ENCODE measurements at places on chromosomes 4 and X.
A peak's percentile ranks its signal among the peaks of the same experiment; 100 is the strongest.

DNA sequence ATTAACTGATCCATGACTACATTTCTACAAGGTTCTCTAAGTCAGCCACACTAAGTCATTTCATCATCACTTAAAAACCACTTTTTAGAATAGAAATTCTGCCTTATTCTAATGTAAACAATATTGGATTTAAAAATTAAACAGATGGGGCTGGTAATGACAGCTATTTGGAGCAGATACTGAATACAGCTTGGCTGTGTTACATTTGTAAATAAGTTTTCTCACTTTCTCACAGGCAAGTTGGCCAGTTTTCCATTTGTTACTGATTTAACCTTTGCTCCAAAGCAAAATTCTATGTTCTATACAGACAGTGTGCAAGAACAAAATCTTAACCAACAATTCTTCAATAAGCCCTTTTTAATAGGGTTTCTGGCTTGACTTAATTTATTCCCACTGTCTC lies 370.7 kb downstream of the GRIA2 start:
- no peak for DNase-seq

DNA sequence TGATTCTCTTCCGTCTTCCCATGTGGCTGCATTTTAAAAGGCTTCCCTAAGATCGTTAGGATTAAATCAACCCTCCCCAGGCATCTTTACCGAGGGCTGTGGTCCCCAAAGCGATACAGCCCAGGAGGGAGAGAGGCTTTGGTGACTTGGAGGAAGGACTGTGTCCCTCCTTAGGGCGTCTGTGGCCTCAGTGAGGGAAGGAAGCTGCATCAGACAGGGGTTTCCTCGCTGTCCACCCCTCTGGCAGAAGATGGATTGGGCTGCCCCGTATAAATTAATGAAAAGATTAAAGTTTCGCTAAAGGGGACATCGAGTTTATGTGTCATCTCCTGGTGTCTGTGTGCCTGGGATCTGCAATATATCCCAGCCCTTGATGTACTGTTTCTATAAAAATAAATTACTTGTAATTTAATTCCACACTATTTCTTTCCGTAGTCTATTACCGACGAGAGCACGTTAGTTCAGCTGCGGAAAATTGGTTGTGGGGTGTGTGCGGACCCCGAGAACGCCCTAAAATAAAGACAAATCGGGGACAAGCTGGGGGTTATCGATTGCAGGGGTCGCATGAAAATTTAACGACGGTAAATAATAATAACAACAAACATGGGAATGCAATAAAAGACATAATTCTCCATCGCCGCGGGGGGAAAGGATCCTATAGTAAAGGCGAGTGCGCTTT lies 6.5 kb downstream of the SHOX start:
- peak; percentile 18 for DNase-seq

DNA sequence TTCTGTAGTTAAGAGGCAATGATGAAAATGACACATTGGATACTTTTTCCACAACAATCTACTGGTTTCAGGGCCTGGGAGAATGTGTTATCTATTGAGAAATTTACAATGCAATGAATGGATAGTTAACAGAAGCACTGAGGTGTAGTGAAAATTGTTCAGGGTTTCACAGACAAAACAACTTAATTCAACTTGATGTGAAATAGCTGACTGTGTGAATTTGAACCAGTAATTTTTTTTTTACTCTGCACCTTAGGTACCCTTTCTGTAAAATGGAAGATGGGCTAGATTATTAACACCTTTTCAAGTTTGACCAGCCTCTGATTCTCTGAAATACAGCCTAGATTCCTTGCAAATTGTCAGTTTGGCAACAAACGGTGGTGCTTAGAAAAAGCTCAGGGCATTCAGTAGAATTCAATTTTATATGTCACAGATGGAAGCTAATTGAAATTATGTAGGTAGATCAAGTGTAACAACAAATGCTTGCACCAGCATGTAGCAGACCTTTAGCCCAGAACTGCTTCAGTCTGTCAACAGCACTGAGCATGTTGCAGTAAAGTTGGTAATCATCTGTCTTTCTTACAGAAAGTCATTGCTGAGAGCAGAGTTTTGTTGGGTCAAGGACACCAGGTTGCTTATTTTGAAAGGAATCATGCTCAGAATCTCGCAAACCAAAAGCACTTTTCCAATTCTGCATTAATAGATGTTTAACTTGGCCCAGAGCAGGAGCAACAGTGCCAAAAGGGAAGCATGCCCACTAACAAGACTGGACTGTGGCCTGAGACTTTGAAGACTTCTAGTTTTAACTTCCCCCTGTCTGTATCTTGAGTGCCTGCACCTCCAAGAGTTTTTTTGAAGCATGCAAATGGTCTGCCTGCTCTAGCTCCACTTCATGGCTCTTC lies 526.6 kb downstream of the PACRGL start:
- no peak for DNase-seq

DNA sequence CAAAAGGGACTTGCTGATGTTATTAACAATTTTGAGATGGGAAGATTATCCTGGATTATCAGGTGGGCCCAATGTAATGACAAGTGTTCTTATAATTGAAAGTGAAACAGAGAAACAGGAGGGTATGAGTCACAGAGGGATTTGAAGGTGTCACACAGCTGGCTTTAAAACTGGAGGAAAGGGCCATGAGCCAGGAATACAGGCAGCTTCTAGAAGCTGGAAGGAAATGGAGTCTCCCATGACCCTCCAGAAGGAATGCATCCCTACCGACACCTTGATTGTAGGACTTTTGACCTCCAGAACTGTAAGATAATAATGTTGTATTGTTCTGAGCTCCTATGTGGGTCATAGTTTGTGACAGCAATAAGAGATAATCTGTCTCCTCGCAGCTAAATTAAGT lies 98.0 kb upstream of the STIM2 start:
- DNase-seq: no peak

DNA sequence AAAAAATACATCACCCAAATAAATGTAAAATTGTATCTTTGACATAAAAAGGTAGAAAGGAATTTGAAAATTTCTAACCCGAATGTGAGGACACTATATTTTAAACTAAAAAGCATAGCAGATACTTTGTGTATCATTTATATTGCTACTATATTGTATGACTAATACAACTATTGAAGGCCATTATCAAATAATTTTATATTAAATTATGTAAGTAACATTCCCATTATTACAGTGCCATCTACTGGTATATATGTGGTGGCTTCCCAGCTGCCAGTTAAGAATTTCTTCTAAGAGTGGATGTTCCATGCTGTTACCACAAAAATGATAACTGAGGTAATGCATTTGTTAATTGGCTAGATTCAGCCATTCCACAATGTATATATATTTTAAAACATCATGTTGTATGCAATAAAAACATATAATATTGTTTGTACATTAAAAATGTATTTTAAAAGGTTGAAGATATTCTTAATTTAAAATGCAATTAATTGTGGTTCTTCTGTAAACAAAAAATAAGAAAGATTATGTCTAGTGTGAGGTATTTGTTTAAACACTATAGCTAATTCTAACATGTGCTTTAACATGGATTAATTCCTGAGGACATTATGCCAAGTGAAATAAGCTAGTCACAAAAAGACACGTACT lies 65.3 kb downstream of the EGF start:
- no peak for DNase-seq

GRCh38 chr4:140944572-140944971 lies 188.4 kb upstream of the TBC1D9 start:
- DNase-seq: no peak

GRCh38 chrX:41589634-41590270 lies 99.0 kb upstream of the GPR34 start:
- no peak for DNase-seq

DNA sequence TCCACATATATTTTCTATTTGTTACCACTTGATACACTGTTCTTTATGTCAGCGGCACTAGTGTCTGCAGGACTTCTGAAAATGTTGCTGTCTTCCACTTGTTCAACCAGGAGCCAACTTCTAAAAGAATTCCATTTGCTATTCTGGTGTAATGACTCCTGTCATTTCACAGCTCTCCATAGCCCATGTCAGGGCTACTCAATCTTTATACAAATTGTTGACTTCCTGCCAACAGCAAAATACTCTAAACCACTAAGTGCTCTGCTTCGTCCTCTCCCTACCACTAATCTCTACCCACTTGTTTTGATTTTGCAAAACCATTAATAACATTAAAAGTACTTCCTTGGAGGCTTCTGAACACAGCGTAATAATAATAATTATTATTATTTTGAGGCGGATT lies 7.2 kb downstream of the CTSO start:
- no peak for DNase-seq

DNA sequence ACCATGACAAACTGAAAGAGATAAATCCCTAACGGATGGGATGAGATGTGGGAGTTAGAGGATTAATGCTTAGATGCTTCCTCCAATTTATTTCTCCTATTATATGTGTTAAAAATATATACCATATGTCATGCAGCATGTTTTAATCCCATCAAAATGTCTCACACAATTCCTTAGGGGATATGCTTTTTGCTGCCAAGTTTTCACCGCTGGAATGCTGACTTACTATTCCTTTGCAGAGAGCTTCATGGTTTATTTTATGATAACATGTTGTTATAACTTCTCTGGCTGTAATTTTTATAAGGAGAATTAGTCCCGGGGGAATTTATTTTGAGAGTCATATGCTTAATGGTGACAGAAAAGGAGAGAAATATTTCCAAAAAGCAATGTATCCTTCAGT lies 670.3 kb downstream of the IL1RAPL1 start:
- no peak for DNase-seq

DNA sequence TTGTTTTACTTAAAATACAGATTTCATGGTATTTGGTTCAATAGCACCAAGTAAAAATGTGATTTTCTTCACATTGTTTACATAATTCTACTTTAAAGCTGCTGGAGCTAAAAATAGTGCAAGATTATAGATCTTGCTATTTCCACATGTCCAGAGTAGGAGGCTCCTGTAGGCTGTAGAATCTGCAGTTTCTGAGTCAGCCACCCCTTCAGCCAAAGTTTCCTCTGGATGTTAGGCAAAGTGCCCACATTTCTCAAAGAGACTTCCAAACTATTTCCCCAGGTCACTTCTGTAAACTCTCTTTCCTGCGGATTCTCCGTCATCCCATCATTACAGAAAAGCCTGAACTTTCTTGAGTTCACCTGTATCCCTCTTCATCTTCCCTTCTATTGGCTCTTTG lies 342.5 kb upstream of the FSTL5 start:
- no peak for DNase-seq

DNA sequence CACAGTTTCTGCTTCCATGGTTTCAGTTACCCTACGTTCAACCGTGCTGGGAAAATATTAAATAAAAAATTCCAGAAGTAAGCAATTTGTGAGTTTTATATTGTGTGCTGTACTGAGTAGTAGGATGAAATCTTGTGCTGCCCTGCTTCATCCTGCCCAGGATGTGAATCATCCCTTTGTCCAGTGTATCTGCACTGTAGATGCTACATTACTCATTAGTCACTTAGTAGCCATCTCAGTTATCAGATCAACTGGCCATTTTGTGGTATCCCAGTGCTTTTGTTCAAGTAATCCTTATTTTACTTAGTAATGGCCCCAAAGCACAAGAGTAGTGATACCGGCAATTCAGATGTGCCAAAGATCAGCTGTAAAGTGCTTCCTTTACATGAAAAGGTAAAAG lies 97.9 kb downstream of the COX18 start:
- DNase-seq: no peak

GRCh38 chrX:151973851-151974335 lies 583 bp downstream of the GABRE start:
- no peak for DNase-seq

DNA sequence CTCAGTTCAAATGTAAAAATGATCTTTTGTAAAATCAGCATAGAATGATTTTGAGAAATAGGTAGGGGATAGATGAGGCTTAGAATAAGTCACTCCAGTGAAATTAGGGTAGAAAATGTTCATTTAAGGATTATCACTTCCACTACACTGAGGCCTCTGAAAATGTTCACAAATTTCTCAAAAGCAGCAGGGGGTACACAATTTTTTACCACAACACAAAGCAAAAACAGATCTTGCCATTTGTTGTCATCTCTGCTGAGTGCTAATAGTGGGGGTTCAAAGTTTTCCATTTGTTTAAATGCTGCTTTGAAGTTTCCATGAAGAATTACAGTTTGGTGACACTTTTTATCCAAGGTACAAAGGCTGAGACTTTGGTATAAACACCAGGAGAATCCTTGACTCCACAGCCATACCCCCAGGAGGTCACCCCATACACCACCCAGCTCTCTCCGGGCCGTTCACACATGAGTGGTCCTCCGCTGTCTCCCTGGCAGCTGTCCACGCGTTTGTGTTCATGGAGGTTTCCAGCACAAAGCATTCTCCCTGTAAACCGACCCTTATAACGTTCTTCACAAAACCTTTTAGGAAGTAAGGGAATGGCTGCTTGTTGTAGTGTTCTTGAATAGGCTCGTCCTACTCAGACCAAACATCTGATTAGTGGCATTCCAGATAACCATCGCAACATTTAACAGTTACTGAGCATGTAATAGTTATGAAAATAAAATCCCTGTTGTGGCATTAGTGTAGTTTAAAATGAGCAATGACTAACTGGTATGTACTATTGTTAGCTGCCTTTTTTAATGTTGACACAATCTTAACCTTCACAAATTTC lies 71.0 kb downstream of the PRSS12 start:
- no peak for DNase-seq

DNA sequence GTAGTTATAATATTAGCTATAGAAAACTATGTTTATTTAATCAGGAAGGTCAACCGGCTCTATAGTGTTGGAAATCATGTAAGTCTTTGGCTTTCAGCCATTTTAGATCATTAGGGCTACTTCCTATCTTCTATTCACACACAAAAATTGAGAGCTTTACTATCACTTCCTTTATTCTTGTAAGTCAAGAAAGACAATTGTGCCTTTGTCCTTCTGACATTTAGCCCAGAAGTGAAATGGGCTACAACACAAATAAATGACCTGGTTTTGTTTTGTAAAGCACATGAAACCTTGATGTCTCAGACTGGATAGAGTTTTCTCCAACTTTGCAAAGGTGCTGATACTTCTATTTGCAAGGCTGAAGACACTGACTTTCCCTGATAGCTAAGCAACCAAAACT lies 122.4 kb upstream of the ACSL4 start:
- DNase-seq: no peak

DNA sequence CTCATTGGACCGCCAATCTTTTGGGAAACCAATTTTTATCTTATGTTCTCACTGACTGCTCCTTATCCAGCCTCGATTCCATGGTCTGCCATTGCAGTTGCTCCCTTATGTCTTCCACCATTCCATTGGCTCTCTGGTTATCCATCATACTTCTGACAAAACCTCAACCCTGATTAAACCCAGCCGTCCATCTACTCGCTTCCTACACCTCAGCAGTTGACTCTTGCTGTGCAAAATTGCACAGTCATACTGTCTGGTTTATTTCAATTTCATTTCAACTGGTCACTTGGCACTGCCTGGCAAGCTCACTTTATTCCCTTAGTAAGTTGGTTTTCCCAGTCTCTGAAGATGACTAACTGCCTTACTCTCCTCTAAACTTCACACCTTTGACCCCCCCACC lies 26.2 kb downstream of the ARL9 start:
- no peak for DNase-seq

- no peak for DNase-seq
These were observed 196.4 kb upstream of the DDX53 start for GRCh38 chrX:22803353-22803752.

- no peak for DNase-seq
These were observed 213.6 kb upstream of the NRK start for GRCh38 chrX:105608745-105609144.

- no peak for DNase-seq
These were observed 8.8 kb downstream of the GPRIN3 start for GRCh38 chr4:89298788-89299152.
